ENCODE measurements at places on chromosomes 2 and 18. TPM values are rescaled to one million over a fixed set of nuclear protein-coding genes. Genes with fewer than 3 reads are reported as not detected.

GRCh38 chr18:70415823-70416488, 127.1 kb downstream of the SOCS6 start:
- H3K36me3 ChIP-seq, result no peaks in the 10 kb centered on the region
- no peak overlapping the region for H3K27ac ChIP-seq
- peaks cover 8% of the 10 kb centered on the region for H3K4me1 ChIP-seq
- DNase-seq, result no peak

GRCh38 chr2:160920791-160921303, 239.4 kb upstream of the TANK start:
- H3K27me3 ChIP-seq, result peaks cover 7% of the 10 kb centered on the region
- no peak overlapping the region for H3K27ac ChIP-seq
- no peak overlapping the region for H3K4me3 ChIP-seq

- DNase-seq, result no peak
- H3K4me3 ChIP-seq, result no peak overlapping the region
- H3K36me3 ChIP-seq, result peaks cover 3% of the 10 kb centered on the region
- H3K27ac ChIP-seq, result no peak overlapping the region
Observed at GRCh38 chr2:136357007-136357380, 239.0 kb upstream of the CXCR4 start.

DNA sequence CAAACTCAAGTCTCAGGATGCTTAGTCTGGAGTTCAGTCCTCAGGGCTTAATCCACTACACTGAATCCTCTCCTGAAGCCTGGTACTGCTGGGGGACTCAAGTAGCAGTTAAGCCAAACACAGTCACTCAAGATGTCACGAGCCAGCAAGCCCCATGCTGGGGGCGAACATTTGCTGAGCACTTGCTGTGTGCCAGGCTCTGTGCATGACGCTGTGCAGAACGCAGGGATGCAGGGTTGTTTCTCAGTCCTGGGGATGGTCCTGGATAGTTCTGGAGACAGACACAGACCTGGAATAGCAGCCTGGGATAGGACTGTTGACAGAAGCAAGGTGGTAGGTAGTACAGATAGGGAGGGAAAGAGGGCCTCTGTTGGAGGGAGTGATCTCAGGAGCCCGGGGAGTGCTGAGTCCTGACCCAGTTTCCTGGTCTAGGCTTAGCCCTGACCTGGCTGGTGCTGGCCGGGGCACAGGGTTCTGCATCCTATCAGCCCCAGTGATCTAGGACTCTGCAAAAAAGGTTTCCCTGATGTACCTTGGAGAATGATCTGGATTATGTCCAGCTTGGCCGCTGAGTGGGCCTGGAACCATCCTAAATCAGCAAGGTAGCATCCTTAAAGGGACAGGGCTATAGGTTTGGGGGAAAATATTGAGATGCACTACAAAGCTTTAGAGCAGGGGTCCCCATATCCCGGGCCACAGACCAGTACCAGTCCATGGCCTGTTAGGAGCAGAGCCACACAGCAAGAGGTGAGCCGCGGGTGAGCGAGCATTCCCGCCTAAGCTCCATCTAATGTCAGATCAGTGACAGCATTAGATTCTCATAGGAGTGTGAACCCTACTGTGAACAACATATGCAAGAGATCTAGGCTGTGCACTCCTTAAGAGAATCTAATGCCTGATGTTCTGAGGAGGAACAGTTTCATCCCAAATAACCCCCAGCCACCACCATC, 54.7 kb upstream of the OTOF start:
- no peak for DNase-seq
- no peak overlapping the region for H3K4me3 ChIP-seq
- no peak overlapping the region for H3K27ac ChIP-seq
- no peaks in the 10 kb centered on the region for H3K27me3 ChIP-seq
- no peaks in the 10 kb centered on the region for H3K4me1 ChIP-seq

The RFX8 gene
- total RNA-seq, result 2.3 TPM

The SRD5A2 gene
- total RNA-seq, result not detected

The LRRTM1 gene
- total RNA-seq, result not detected

The C18orf32 gene
- total RNA-seq, result 28.7 TPM
